Stimulated activated CD8-positive, alpha-beta memory T cell treated with anti-CD3 and anti-CD28 coated beads, Interleukin-4, amount 100 ng/mL, for 1 hour (primary cell): ENCODE measurements at places on chromosomes 5 and 9.
A peak's percentile ranks its signal among the peaks of the same experiment; 100 is the strongest.

GRCh38 chr5:29547236-29547865 lies 1646.1 kb upstream of the CDH6 start:
- DNase-seq, result no peak

DNA sequence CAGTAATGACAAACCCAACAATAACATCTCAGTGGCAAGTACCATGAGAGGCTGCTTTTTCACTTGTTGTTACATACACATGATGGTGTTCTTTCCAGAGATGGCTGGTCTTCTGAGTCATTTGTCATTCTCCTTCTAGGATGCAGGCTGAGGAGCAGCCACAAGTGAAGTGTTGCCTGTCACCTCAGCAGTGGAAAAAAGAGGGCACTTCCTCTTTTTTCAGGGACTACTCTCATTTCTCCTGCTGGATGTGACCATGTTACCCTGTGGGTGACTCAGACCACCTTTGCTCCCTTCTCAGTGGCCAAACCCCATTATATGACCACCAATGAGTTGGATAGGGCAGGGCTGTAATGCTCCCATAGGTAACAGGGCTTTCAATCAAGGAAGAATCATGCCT lies 587.0 kb upstream of the ADAMTS16 start:
- no peak for DNase-seq

DNA sequence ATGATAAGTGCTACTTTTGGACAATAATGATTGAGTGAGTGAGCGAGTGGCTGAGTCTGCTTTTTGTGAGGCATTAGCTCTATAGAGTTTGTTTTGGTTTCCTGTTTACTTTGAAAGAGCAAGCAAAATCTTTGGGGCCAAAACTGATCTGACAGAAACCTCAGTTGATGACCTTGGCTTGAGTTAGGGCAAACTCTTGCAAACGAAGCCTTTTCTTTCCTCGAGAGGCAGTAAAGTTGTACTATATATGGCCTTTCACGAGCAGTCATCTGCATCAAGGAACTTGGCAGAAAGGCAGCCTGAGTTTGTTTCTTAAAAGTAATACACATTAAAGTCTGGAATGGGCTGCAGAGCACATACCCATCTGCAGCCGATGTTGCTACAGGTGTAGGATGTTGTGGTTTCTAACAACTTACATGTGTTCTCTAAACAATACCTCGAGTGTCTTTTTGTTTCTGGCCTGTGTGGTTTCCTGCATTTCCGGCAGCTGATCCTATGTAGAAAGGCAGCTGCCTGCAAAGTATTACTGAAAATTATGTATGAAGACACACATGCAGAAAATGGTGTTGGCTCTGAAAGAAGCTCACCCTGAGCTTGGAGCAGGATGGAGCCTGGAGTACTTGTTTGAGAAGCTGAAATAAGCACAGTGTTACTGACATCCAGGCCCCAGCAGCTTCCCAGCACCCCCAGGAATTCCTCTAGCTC lies 60.8 kb downstream of the FOXD1 start:
- DNase-seq, result no peak

DNA sequence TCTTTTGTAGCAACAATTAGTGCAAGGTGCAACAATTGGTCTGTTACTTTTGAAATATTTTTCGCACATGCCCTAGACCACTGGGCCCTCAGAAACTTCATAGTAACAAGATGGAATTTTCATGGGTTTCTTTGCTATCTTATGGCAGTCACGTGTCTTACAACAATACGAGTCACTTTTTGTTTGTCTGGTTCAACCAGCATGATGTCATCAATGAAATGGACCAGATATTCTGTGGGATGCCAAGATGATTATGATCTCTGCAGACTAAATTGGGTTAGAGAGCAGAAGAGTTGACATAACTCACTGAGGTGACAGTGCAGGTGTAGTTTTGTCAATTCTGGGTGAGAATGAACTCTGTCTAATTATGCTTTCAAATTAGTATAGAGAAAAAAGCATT lies 239.6 kb upstream of the RIOK2 start:
- no peak for DNase-seq

- DNase-seq, result no peak
These were observed 28.7 kb upstream of the MYOT start for GRCh38 chr5:137838976-137839375.

GRCh38 chr5:147939431-147940114 lies 33.2 kb upstream of the C5orf46 start:
- no peak for DNase-seq

DNA sequence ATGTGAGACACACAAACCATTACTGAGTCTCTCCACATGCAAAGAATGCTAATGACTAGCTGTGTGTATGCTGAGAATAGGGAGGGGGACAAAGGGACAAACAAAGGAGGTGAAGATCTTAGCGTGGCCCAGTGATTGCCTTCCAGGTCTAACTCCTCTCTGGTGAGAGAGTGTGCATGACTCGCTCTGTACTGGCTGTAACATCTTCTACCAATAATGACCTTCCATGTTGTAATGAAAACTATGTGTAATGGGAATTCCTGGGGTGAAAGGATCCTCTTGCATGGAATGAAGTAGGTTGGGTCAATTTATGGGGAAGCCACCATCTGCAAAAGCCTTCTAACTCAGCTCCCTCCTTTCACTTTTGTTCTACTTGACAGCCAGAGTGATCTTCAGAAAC lies 24.4 kb upstream of the GPR151 start:
- no peak for DNase-seq

DNA sequence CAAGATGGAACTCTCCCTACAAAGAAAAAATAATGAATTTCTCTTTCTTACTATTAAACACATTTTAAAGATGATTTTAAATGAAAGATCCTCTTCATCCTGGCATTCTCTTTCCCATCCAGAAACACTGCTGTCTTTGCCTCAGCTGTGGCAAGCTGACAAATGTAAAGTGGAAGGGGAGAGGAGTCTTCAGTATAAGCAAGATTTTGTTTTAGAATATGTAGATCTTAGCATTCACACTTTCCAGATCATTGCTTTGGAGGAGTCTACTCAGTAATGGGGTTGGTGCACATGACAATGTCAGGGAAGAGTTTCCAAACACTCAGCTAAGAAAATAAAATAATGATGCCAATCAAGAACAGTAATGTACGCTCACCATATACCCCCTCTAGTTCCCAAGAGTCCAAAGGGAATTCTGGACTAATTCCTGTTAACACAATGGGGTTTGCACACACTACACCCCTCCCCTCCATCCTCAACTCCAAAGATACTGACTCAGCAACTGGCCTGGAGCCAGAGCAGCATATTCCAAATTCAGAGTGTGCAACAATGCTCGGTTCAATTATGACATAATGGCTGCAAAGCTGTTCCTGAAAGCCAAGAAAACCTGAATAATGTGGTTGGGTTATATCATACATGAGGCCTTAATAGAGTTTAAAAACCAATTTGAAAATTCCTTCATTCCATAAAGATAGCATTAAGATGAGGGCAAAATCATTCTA lies 4.6 kb downstream of the C5orf63 start:
- DNase-seq, result no peak

DNA sequence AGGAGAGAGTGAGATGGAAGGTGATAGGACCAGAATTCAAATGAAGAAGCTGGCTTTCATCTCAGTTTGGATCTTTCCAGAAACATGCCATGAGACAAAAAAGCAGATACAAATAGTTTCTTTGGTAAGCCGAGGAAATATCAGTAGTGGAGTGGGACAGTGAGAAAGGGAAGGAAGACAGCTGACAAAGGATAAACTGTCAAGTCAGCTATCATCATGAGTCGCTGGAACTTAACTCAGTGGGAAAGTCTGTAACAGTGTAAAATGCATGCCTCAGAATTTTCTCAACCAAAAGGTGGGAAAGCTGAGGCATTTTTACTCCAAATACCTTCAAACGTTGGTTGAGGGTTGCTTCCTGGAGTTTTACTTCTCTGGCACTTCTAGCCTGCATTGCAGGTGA lies 129.8 kb downstream of the PLPPR1 start:
- no peak for DNase-seq

- peak; percentile 58 for DNase-seq
These were observed 31.2 kb upstream of the AFAP1L1 start for GRCh38 chr5:149240354-149240998.

- no peak for DNase-seq
These were observed 17.8 kb upstream of the ZDHHC11 start for GRCh38 chr5:868428-869135.

- no peak for DNase-seq
These were observed 20.5 kb downstream of the RAPGEF1 start for GRCh38 chr9:131719262-131719908.

DNA sequence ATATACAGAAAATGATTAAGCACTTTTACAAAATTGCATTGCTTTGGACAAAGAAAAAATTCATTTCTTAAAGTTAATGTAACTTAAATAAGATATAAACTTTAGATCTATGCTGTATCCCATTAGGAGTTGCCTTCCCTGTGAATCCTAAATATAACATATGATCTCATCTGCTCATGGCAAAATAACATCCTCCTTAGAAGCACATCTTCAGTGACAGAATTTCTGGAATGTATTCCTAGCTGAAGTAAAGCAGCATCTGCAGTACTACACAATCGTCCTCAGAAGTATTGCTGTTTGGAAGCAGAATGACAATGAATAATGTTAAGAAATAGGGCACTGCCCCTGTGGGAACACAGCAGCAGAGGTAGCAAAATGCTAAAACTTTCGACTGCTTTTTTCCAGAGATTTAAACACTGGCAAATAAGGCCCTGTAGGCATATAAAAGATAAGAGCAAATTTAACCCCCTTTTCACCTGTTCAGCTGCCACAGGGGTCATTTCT lies 571.0 kb downstream of the PTPRD start:
- no peak for DNase-seq

GRCh38 chr5:140312067-140312790 lies 9.3 kb upstream of the PFDN1 start:
- DNase-seq, result no peak

DNA sequence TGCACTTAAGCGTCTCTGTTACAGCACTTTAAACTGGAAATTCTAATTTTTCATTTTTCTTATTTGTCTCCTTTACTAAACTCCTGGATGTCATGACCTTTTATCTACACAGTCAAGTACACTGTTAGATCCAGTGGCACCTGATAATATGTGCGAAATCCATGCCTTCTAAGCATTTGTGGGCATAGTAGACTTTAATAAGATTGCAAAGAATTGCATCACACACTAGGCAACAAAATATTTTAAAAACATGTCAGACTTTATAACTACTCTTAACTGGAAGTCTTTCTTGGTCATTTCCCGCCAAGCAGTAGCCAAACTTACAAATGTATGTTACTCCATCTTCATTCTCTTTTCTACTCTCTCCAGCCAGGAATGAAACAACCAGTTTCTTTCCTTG lies 5.0 kb upstream of the SPINK1 start:
- no peak for DNase-seq

DNA sequence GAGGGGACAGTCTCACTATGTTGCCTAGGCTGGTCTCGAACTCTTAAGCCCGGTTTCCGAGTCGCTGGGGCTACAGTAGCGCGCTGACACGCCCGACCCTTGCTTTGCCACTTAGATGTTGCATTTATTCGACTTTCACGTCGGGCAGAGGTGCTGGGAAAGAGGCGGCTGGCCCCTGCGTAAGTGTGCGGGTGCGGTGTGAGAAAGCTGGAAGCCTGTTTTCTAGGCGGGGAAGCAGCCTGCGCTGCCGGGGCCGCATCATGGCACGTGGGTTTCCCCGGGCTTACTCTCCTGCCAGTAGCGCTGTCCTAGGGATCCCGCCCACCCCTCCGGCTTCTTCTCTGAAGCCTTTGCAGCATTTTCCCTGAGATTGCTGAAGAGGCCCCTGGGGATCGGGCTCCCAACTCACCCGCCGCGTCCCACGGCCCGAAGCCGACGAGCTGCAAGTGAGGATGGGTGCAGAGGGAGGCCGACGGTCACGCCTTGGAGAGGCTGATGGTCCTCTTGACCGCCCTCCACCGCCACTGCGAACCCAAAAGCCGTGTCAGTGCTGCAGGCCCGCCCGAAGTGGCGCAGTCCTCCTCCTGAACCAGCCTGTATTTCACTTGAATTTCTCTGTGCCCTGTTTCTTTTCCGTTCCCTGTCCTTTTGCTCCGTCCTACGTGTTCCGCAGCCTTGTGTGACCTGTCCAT lies 5.8 kb upstream of the TRIM41 start:
- no peak for DNase-seq

- DNase-seq, result no peak
These were observed 5.6 kb upstream of the IL3 start for GRCh38 chr5:132054697-132055440.

GRCh38 chr5:149421834-149422233 lies 42.7 kb upstream of the IL17B start:
- no peak for DNase-seq

- no peak for DNase-seq
These were observed 35.0 kb downstream of the AGXT2 start for GRCh38 chr5:35012796-35013195.

GRCh38 chr5:96509316-96509715 lies 76.3 kb upstream of the PCSK1 start:
- no peak for DNase-seq

GRCh38 chr9:27485158-27485557 lies 38.9 kb upstream of the IFNK start:
- no peak for DNase-seq

DNA sequence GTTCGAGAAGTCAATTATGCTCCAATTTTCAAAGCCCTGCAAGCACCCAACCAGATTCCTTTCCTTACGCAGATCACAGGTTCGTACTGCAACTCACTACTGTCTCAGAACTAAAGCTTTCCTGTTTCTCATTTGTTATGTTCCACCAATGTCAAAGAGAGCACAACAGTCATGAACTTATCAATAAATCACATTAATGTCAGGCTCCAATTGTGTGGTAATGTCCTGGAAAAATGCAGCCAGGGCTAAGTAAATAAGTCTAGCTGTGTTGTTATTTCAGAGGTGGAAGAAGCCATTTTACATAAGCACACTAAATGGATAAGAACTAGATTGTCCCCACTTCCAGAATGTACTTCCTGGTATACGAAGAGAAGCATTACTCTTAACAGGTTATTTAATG lies 488.6 kb upstream of the PTGER4 start:
- no peak for DNase-seq

- no peak for DNase-seq
These were observed 4.1 kb upstream of the LHX6 start for GRCh38 chr9:122232796-122233306.

DNA sequence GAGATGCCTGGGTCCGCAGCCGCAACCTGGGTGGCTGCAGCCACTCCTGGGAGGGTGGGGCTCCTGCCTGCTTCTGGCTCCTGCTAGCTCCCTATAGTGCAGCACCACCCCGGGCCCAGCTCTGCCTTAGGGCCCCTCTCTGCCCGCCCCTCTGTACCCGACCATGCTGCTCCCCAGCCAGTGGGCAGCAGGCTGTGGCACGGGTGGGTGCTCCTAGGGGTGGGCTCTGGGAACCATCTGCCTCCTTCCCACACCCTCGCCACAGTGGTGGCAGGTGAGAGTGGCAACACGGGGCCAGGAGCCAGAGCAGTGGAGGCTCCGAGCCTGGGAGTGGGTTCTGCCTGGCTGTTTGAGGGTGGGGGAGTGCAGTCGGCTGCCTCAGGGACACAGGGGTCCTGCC lies 7.8 kb upstream of the MTMR12 start:
- DNase-seq, result no peak

DNA sequence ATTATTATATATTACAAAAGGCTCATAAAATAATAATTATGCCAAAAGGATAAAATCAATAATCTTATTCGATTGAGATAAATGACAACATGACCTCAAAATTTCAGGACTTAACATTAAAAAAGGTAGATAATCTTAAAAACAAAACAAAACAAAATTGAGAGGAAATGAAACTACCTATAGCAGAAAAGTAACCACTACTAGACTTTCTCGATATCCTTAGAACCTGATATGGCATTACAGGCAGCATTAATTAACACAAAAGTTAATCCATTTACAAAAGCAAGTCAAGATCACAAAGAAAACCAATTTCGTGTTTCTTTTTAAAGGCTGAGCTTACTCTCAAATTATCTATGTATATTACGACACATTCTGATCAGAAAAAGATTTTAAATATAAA lies 29.9 kb downstream of the TMEM161B start:
- no peak for DNase-seq
